Camera-type eye (tissue), 1 donor: ENCODE measurements at places on chromosomes 7 and 10. TPM values are rescaled to one million over a fixed set of nuclear protein-coding genes. Genes with fewer than 3 reads are reported as not detected.

Gene MYO1G
- total RNA-seq = 1.0 TPM

Gene RBM17
- total RNA-seq = 86.9 TPM

Gene ACBD7
- total RNA-seq = 9.8 TPM

Gene GAD2
- 12.4 TPM for total RNA-seq

Gene OR2A42
- 0.16 TPM for total RNA-seq

Gene CYP2C19
- total RNA-seq = not detected

Gene ANK3
- 269 TPM for total RNA-seq

Gene PRSS37
- not detected for total RNA-seq

Gene PAPOLB
- 1.5 TPM for total RNA-seq

Gene STK31
- total RNA-seq = 0.55 TPM

Gene FZD1
- total RNA-seq = 24.0 TPM
